ENCODE measurements at places on chromosomes 7 and 10.

DNA sequence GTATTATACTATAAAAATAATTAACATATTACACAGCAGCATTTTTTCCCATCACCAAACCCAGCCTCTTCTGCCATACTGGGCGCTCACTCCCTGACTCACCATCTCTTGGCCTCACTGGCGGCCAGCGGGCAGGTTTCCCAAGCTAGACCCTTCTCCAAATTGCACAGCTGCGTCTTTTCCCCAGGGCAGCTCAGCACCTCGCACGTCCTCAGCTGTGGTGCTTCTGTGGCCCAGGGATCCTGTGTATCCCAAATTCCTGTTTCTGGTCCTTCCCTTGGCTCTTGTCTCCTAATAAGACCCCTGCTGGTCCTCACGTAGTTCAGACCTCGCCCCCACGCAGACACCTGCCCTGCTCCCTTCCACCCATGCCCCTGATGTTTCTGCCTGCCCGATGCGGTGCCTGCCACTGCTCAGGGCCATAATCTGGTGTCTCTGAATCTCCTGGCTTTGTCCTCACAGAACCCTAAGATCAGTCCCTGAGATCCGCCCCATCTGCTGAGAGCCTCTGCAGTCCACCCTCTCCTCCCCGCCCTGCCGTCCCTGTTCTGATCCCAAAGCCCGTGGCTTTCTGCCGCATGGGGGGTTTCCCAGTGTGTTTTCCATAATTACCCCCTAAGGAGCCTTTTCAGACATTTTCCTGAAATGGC, 290.1 kb downstream of the TCERG1L start:
- DNase-seq, result no peak

DNA sequence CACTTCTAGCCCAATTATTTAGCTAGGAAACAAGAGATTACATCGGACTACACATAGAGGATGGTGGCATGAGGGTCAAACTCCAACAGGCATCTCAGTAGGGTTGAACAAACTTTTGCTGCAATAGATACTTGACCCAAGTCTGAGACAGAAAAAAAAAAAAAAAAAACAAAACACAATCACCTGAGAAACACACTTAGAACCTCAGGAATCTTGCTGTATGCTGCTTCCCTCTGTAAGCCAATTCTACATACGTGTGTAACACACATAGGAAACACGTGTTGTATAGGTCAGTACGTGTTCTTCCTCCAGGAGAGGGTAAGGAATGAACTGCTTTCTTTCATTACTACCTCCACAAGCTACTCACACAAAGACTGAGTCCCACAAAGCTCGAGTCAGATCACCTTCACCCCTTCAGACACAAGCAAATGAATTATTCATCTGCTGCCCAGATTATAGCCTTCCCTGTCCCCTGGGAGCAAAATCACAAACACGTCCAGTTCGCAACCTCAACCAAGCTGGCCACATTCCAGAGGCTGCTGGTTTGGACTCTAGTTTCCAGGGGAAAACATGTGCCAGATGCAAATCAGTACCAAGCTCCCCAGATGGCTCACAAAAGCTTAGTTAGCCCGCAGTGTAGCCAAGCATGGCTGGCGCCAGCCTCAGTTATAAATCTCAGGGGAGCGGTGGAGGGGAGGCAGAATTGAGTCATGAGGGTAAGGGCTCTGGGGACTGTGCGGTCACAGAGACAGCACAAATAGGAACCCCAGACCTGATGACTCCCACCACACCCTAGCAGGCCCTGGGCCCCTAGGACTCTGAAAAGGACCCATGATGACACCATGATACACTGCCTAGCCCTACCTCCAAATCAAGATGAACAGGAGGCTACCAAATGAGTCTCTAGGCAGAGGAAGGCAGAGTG, 15.1 kb downstream of the PSAP start:
- DNase-seq, result no peak

- peak; percentile 85 for DNase-seq
Observed at GRCh38 chr7:21945454-21946221, at the start of gene CDCA7L. TSS of gene CDCA7L (minus strand) at chr7:21945899. CDS start at chr7:21945804, 95 bp downstream.

DNA sequence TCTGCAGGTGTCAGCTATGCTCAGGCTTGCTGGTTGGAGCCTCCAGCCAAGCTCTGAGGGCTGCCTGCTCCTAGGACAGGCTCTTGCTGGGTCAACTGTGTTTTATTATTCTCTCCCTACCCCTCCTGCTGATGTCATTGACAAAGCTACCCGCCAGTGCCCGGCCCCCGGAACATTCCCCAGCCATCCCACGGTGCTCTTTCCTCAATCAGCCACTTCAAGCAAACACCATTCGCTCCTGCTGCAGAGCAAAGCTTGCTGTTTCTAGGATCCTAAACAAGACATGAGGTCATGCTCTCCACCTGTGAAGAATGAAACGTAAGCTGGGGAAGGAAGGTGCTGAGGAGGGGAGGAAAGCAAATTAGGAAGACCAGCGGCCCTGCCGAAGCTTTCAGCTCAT, 2.1 kb upstream of the C10orf71 start:
- DNase-seq, result no peak

DNA sequence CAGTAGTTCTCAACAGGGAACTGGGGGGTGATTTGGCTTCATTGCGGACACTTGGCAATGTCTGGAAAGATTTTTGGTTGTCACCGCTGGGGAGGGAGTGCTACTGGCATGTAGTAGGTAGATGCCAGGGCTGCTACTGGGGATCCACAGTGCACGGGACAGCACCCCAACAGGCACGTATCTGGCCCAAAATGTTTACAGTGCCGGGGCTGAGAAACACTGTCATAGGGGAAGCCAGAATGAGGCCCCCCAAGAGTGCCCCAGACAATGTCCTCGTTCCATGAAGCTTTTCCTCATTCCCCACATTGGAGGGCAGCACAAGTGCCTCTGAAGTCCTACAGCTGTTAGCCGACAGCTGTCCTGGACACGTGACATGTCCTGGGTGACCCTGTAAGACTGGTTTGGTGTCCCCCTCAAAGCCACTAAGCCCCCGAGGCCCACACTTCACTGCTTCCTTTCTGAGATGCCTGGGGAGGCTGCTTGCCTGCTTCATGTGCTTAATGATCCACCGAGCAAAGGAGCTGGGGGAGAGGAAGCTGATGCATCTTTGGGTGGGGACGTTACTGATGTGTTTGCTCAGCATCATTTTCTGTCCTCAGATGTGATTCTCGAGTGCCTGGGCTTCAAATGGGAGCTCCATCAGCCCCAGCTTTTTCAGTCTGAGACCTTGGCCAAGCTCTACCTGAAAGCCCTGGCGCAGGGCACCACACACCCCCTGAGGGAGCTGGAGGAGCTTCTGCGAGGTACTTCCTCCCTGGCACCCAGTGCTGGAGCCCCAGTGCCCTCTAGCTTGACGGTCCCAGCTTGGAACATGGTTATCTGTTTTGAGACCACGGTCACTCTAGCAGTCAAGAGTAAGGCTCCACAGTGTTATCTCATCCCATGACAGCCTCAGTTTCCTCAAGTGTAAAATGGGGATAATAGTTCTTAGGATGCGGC, 14.7 kb downstream of the BTBD16 start:
- DNase-seq, result no peak

DNA sequence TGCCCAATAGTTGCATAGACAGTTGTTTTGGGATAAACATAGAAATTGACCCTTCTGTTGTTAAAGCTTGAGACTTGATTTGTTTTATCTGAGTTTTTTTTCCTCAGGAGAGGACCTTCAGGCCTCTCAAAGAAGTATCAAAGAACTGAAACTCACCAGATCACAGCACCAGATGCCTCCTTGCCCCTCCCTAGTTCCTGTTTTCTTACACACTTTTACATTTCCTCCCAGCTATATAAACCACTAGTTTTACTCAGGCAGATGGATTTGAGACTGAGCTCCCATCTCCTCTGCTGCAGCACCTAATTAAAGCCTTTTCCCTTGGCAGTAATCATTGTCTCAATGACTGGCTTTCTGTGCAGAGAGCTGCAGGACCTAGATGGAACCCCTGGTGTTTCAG, 150.6 kb upstream of the NRG3 start:
- no peak for DNase-seq

DNA sequence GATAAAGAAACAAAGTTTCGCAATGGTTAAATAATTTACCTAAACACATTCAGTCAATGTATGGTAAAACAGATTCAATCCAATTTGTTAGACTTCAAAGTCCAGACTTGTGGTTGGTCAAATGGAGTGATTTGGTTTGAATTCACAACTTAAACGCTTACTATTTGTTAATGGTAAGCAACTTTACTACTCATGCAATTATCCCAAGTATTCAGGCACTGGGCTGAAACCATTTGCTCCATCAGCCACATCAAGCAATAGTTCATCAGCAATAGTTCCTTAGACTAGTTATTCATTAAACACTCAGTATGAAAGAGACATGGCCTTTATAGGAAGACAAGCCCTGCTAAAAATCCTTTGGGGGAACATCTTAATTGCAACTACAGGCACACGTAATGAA, 253.0 kb downstream of the AGMO start:
- DNase-seq, result no peak

GRCh38 chr10:651692-652091, 37.8 kb downstream of the DIP2C start:
- no peak for DNase-seq

GRCh38 chr10:71326464-71326881, 7.4 kb downstream of the SLC29A3 start:
- no peak for DNase-seq

GRCh38 chr10:96833220-96834001, 1.3 kb downstream of the LCOR start:
- DNase-seq, result no peak

DNA sequence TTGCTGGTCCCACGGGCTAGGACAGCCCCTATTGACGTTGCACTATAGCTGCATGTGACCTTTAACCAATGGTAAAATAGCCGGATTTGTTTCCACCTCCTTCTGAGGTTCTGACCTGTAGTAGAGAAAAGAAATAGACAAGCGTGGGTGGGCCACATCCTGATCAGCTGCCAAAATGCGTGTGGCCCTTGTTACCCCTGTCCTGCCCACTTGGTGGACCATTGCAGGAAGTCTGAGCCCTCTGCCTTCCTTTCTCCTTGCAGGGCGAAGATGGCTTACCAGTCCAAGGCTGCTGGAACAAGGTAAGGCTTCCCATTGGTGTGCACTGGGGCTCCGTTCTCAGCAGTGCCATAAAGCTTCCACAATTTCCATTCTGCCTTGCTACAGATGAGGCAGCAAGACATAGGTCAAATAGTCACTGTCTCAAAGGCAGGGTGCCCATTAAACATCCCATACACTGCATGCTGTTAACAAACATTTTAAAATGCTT, 95.9 kb upstream of the MACROH2A2 start:
- DNase-seq, result no peak

- no peak for DNase-seq
Observed at GRCh38 chr7:74388880-74389415, 64.8 kb upstream of the GTF2IRD1 start.

DNA sequence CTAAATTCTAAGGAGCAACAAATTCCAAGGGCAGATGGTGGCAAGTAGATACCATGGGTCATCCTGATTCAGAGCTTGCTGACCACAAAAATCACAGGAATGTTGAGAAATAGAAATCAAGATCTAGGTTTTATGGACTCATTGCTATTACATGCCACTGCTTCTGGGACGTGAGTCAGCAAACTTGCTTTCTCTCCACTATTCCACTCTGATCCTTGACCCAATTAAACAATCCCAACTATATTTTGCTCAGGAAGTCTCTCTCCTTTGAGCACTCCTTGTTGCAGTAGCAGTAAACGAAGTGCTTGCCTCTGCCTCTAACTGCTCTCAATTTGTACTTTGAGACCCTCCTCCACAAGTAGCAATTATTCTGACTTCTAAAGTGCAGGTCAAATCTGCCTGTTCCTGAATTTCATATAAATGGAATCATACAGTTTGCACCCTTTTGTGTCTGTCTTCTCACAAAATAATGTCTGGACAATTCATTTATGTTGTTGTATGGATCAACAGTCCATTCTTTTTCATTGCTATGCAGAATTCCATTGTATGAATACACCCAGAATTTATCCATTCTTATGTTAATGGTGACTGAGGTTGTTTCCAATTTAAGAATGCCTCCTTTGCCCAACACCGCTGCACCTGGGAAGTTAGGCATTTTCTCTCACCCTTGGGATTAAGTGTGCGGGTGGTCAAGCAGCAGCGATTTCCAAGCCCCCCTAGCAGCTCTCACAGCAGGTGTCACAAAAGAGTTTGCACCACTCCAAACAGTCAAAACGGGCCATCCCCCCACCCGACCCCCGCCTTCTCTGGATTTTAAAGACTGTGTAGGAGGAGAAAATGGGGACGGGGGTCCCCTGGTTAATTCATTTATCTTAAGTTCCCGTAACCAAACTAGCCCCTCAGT, 35.9 kb downstream of the ACSM6 start:
- peak; percentile 81 for DNase-seq

GRCh38 chr10:114096864-114097263, 53.2 kb downstream of the ADRB1 start:
- DNase-seq, result no peak

DNA sequence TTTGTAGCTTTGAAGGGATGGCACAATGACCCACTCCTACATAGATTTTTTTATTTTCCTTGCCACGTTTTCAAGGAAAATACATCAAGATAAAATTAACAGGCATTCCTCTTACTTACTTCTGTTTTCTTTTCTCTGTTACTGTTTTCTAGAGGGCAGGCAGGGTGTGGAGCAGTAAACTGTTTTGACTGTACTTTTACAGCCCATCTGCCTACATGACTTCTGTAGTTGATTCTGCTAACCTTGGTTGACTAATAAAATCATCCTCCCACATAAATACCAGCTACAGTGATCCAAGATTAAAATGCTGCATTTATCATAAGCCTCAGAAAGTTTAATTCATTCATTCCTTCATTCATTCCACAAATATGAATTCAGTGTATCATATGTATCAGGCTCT, 158.5 kb downstream of the TRIL start:
- DNase-seq, result no peak

DNA sequence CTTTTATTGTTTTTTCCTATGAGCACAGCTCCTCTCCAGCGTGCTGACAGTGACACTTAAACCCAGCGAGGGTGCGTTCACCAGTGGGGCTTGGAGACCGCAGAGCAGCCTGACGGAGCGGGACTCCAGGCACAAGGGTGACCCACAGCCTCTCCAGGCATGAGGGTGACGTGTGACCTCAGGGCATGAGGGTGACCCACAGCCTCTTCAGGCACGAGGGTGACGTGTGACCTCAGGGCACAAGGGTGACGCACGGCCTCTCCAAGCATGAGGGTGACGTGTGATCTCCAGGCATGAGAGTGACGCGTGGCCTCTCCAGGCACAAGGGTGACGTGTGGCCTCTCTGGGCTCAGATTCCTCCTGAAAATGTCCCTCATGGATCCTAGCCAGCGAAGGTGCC, 164.3 kb upstream of the TCERG1L start:
- DNase-seq, result no peak

- no peak for DNase-seq
Observed at GRCh38 chr10:22646388-22646853, 68.0 kb downstream of the PIP4K2A start.

GRCh38 chr7:70456719-70457118, 675.2 kb upstream of the GALNT17 start:
- DNase-seq, result no peak

- no peak for DNase-seq
Observed at GRCh38 chr10:36248304-36248981, 606.3 kb upstream of the FZD8 start.

GRCh38 chr7:92609921-92610518, 19.8 kb upstream of the FAM133B start:
- DNase-seq, result no peak

- DNase-seq, result peak; percentile 71
Observed at GRCh38 chr10:43809211-43809930, 160.7 kb upstream of the ZNF32 start.

- DNase-seq, result no peak
Observed at GRCh38 chr10:88783724-88784123, 18.8 kb upstream of the LIPM start.

Data from HTR-8/SVneo (cell line).